ENCODE measurements at places on chromosomes 5 and 9.

GRCh38 chr5:153619771-153620170, 129.3 kb downstream of the GRIA1 start:
- DNase-seq: no peak

DNA sequence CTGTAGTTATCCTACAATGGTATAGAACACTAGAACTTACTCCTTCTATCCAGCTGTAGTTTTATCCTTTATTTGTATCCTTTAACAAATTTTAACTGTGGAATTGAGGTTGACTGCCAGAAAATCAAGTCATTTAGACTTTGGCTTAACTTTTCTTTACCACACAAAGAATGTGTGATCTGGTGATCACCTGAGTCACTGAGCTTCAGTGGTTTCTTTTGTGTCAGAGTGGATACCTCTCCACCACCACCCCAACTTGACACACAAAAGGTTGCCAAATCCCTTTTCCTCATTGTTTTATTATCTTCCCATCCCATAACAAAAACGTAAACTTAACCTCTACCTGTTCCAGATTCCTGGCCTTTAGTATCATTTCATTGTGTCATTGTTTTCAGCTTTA, 5.5 kb downstream of the OTULIN start:
- no peak for DNase-seq

DNA sequence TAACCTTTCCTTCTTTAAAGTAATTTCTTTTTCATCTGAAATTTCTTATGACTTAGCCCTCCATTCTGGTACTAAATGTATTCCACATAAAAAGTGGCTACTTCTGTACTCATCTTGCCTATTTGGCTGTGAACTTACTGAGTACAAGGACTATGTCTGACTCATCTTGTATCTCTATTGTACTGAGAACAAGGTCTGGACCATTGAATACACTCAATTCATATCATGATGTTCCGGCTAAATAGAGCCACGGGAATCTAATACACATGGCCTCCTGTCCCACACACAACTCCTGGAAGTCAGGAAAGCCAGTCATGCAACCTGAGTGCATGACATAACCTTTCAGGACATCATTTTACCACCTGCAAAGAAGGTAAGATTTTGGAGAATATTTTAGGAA, 203.9 kb downstream of the PLK2 start:
- no peak for DNase-seq

- peak; percentile 4 for DNase-seq
These were observed 85.5 kb upstream of the CTSL start for GRCh38 chr9:87640385-87640795.

DNA sequence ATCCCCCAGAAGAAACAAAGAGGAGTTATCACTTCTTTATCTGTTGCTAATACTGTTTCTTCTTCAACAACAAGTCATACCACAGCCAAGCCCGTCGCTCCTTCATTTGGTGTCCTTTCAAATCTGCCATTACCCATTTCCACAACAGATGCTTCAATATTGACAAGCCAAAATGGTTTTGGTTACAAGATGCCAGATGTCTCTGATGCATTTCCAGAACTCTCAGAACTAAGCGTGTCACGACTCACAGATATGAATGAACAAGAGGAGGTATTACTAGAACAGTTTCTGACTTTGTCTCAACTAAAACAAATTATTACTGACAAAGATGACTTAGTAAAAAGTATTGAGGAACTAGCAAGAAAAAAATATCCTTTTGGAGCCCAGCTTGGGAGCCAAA, 16.0 kb upstream of the HAND1 start:
- DNase-seq: no peak

- DNase-seq: no peak
These were observed 301.2 kb downstream of the DTWD2 start for GRCh38 chr5:118687100-118687499.

DNA sequence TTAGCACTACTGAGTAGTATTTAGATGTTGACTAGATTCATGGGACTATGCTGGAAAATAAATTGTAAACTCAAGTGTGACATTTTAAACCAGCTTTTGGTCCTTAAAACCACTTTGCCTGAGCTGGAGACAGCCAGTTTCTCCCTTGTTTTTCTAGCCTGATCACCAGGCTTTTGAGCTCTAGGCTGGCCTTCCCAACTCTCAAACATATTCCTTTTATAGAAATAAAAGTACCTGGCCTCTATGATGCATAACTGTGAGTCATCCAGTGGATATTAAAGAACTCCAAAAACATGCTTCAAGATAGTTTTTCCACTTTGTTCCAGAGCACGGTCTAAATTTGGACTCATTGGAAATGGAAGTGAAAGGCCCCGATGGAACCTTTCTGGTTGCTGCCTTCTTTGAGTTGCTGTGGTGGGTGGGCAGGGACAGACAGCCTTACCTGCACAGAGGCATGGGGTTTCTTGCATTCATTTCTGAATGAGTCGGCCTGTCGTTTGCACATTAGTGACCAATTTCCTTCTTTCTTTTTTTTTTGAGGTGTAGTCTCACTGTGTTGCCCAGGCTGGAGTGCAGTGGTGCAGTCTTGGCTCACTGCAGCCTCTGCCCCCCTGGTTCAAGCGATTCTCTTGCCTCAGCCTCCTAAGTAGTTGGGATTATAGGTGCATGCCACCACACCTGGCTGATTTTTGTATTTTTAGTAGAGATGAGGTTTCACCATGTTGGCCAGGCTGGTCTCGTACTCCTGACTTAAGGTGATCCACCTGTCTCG, 43.1 kb downstream of the TRIO start:
- no peak for DNase-seq

- DNase-seq: no peak
These were observed 107.7 kb downstream of the SLC25A46 start for GRCh38 chr5:110846398-110847001.

GRCh38 chr5:101917166-101917565, 378.9 kb downstream of the SLCO4C1 start:
- DNase-seq: no peak

DNA sequence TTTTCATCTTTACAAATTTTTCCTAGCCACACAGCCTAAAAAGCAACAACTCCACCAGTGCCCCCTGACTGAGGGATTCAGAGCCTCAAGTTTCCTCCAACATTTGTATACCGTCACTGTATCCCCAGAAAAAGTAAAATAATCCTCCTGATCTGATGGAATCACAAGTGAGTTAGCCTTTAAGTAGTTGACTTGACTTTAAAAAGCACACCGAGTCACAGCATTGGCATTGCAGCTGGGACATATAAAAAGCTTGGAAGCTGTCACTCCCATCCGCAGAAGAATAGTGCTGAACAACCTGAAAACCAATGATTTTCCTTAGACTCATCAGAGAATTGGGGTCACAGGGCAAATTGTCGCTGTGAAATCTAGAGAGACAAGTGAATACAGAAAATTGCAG, 41.6 kb upstream of the FBN2 start:
- DNase-seq: no peak

DNA sequence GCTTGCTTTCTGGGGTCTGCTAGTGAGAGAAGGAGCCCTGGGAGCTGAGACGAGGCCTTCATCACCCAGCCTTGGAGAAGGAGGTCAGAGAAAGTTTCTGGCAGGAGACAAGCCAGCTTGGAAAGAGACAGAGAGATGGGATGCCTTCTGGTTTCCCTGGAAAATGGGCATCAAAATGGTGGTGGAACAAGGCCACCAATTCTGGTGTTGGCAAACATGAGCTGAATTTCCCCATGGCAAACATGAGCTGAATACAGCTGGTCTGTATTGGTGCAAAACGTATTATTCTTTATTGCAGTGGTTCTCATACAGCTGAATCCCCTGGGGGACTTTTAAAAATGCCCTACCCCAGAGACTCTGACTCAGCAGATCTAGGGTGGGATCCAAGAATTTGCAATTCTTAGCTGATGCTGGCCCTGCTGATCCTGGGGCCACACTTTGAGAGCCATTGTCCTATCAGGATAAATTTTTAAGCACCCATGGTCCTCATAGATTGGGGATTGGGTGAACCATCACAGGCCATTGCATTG, 39.1 kb upstream of the S1PR3 start:
- DNase-seq: peak; percentile 5

DNA sequence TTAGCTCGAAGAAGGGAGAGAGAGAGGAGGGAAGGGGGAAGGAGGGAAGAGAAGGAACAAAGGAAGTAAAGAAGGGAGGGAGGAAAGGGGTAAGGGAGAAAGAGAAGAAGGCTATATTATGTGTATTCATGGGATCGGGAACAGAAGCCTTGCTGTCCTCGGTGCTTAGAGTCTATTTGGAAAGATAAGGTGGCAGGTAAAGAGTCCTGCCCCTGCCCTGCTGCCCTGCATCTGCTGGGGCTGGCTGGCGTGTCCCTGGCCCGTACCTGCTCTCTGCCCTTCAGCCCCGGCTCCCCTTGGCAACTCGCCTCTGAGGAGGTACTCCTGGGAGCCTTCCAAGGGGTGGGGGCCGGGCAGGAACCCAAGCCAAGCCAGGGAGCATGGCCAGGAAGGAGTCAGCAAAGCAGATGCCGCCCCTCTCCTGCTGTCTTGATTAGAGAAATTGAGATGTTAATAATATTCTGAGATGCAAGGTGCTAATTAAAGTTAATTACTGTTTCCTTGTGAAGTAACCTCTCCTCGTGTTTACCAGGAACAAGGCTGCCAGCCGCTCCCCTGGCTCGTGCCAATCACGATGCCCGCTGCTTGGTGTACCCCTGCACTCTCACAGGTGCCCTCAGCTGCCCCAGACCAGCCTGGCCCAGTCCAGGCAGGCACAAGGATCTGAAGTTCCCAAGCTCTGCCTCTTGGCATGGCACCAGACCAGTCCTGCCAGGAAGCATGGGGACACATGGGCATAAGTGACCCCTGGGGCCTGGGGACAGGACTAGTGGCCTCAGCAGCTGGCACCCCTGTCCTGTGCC, 36.6 kb downstream of the PCDH1 start:
- no peak for DNase-seq

- no peak for DNase-seq
These were observed 5.4 kb upstream of the DPYSL3 start for GRCh38 chr5:147515269-147515668.

DNA sequence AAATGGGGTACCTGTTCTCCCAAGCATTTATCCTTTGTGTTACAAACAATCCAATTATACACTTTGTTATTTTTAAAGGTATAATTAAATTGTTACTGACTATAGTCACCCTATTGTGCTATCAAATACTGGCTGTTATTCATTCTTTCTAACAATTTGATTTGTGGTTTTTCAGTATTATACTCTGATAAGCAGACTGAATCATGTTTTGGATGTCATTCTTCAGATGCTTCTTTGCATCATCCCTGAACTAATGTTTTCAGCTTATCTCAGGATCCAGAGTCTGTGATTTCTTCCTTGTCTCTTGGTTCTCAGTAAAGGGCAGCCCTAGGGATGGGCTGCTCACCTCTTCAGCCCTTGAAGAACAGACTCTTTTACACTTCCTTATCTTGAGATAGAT, 177.8 kb upstream of the SGCD start:
- no peak for DNase-seq

- DNase-seq: no peak
These were observed 233.6 kb downstream of the EFNA5 start for GRCh38 chr5:107437154-107437553.

DNA sequence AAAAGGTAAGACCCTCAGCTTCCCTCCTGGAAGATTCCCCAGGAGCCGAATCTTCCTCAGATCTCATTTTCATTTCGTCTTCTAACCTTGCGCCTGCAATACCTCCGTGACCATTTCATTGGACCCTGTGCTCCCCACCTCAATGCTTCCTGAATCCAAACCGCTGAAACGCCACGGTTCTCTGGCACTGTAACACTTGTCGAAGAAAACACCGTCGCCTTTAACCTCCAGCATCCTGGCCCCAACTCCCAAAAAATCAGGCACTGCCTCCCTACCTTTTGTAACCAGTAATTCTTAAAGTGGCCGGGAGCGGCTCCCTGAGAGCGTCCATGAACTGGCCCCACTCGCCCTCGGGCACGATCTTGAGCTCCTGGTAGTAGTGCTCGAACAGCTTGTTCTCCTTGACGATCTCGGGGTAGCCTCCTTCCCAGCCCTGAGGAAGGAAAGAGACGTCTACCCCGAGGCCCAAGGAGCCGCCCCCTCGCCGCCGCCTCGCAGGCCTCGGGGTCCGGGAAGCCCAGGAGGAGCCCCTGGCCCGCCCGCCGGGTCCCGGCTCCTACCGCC, 438 bp downstream of the NSUN2 start:
- peak; percentile 38 for DNase-seq

DNA sequence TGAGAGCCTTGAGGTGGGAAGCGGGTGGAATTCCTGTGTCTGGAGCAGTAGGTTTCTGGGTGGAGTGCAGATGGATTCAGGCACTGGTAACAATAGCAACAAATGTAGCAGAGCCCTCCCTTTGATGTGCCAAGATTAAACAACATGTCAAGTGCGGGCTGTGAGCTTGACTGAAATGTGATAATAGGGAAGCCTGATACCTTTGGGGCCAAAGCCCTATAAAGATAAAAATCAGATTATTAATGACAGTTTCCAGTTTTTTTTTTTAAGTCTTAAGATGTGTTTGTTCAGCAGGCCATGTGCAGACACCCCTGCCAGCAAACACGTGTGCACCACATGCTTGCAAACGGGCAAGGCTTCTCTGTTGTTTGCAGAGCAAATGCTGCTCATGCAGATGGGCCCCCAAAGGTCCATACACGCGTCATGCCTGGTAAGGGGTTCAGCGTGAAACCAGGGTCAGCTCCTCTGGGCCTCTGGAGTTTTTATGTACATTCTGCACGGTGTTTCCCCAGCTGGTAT, 193.2 kb downstream of the GADD45G start:
- DNase-seq: no peak

- no peak for DNase-seq
These were observed 12.3 kb downstream of the ZSWIM6 start for GRCh38 chr5:61344187-61344944.

- DNase-seq: no peak
These were observed 76.2 kb upstream of the ZFAND5 start for GRCh38 chr9:72440992-72441847.

- no peak for DNase-seq
These were observed 29.2 kb upstream of the ARHGEF28 start for GRCh38 chr5:73596705-73597328.

DNA sequence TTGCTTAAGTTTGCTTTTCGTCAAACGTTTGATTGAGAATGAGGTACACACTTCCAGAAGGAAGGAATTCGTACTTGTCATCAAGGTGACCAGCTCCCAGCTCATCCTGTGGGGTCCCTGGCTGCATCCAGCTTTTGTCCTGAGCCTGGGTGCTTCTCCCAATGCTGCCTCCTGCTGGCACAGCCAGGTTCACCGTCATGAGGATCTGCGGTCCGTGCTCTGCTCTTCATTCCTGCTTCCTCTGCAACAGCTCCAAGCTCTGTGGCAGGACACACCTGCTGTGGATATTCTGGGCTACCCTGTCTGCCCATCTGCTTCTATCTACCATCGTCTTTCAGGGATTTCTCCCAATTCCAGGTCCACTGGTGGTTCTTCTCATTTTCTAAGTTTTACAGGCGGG, 13.3 kb upstream of the UBE2QL1 start:
- DNase-seq: peak; percentile 77

DNA sequence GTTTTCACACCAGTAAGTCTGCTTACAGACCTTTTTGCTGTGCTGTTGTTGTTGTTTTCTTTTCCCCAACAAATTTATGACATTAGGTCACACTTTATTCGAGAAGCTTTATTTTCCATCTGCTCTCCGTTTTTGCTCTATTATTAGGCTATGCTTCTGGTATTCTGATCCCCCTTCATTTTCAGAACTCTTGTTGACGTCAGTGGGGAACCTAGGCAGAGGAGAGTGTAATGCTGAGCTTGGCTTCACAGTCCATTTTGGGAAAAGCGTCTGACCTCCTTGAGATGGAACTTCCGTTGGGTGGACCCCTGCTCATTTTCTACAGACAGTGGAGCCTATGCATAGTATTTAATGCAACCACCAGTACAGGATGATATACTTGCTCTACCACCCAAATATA, 387.9 kb upstream of the MEF2C start:
- no peak for DNase-seq
